ENCODE measurements at places on chromosomes 2 and 18.

DNA sequence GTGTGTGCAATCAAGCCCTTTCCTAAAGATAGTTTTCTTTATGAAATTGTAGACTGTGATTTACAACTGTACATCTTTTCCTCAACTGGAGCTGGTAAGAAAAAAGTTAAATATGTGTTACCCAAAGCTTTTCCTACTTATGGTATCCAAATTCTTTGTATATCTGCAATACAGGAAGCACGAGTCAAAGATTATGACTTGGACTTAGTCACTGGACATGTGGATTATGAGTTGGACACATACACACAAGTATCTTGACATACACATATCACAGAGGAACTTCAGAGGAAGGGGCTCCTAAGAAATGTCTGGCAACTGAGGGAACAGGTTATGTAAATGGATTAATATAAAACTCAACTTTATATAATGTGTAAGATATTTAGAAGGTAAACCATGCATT, 35.2 kb downstream of the PRELID3A start:
- no peak for DNase-seq

DNA sequence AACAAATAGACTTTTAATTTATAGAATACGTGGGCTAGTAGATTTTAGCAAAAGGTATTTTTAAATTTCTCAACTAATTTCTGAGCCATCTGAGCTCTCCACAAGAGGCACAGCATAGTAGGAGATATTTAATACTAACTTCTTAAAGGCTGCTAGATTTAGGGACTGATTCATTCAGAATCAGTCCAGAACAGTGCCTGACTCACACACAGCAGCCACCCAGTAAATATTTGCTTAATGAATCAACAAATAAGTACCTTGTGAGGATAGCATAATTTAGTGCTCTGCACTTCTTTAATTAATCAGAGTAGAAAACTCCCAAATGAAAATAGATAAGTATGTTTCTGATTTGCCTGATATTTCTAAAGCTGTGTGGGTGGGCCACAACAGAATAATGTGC, 35.6 kb upstream of the SYT4 start:
- DNase-seq = no peak

GRCh38 chr2:32902986-32903385, 43.8 kb upstream of the LTBP1 start:
- DNase-seq = no peak

GRCh38 chr2:120867290-120868241, 131.9 kb downstream of the GLI2 start:
- no peak for DNase-seq

All from CD4-positive, alpha-beta memory T cell (primary cell).